ENCODE measurements at places on chromosomes 4 and X. TPM values are rescaled to one million over a fixed set of nuclear protein-coding genes. Genes with fewer than 3 reads are reported as not detected.

DNA sequence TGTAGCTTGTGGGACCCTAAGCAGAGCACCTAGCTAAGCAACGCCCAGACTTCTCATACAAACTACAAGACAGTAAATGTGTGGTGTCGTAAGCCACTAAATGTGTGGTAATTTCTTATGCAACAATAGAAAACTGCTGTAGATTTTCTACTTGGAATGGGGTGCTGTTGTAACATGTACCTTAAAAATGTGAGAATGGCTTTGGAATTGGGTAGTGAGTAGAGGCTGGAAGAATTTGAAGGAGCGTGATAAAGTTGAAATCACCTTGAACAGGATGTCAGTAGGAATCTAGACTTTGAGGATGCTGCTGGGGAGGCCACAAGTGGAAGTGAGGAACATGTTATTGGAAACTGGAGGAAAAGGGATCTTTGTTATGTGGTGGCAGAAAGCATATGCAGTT, 43.2 kb upstream of the FUNDC1 start:
- no peaks in the 10 kb centered on the region for H3K36me3 ChIP-seq
- H3K27me3 ChIP-seq: no peaks in the 10 kb centered on the region
- no peak overlapping the region for H3K27ac ChIP-seq
- no peak for DNase-seq
- H3K4me3 ChIP-seq: no peak overlapping the region
- H3K4me1 ChIP-seq: no peaks in the 10 kb centered on the region

DNA sequence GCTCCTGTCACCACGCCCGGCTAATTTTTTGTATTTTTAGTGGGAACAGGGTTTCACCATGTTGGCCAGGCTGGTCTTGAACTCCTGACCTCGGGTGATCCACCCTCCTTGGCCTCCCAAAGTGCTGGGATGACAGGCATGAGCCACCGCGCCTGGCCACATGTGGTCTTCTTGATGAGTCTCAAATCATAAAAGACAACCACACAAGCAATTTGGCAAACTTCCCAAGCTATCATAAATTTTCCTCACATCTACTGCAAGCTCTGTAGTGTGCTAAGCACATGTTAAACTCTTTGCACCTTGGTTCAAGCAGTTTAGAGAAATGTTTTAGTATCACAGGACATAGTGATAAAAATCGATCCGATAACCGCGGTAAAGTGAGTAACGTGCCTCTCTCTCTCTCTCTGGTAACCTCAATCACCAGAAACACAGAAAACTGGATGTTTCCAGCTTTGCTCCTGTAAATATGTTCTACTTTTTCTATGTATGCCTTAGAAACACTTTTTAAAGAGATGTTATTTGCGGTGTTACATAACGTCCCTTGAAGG, 256.8 kb downstream of the DHRSX start:
- no peaks in the 10 kb centered on the region for H3K4me1 ChIP-seq
- H3K36me3 ChIP-seq: no peaks in the 10 kb centered on the region
- no peaks in the 10 kb centered on the region for H3K27me3 ChIP-seq
- no peak for DNase-seq

Gene MAGEA12
- not detected for total RNA-seq

Gene RAB33A
- total RNA-seq: 6.2 TPM

Gene POU3F4
- not detected for total RNA-seq

Gene TLR1
- total RNA-seq: 2.4 TPM

All from osteoblast (primary cell).